ENCODE measurements at places on chromosomes 6 and 20.
A peak's percentile ranks its signal among the peaks of the same experiment; 100 is the strongest.

- DNase-seq = no peak
These were observed 96.8 kb upstream of the ATXN1 start for GRCh38 chr6:16857969-16858592.

- DNase-seq = no peak
These were observed 83.5 kb downstream of the DHX35 start for GRCh38 chr20:39045676-39046075.

GRCh38 chr20:5214826-5215225 is 88.0 kb downstream of the CDS2 start:
- no peak for DNase-seq

GRCh38 chr6:151723152-151723551 is 84.3 kb upstream of the ESR1 start:
- no peak for DNase-seq

- DNase-seq = no peak
These were observed 11.3 kb upstream of the BFSP1 start for GRCh38 chr20:17542481-17542880.

GRCh38 chr6:132198040-132198439 is 203.2 kb downstream of the MOXD1 start:
- DNase-seq = no peak

DNA sequence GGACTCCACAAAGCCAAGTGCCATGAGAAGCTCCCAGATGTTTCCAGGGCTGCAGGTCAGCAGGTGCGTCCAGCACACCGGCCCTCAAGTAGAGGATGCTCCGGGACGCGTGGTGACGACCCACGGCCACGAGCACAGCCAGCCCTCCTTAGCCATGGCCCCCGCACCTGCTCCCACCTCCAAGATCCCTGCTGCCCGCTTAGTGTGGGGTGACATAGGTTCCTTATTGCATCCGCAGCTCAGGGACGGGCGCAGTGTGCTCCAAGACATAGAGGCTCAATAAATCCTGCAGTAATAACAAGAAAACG is 138.1 kb upstream of the RPS6KA2 start:
- DNase-seq = no peak

DNA sequence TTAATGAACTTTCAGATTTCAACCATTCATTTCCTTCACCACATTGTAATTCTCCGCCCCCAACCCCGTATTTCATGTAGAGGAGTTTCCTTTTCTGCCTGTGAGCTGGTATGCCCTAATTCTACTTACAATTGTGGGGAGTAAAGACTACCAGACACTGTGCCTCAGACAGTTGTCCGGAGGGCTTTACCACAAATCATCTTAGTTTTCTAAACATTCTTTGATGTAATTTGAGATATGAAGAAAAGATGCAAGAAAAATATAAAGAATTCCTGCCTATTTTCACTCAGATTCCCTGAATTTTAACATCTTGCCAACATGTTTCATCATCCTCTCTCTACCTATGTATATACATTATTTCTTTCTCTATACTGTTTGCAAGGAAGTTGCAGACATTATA is 28.3 kb upstream of the LOC128125822 start:
- DNase-seq = no peak

DNA sequence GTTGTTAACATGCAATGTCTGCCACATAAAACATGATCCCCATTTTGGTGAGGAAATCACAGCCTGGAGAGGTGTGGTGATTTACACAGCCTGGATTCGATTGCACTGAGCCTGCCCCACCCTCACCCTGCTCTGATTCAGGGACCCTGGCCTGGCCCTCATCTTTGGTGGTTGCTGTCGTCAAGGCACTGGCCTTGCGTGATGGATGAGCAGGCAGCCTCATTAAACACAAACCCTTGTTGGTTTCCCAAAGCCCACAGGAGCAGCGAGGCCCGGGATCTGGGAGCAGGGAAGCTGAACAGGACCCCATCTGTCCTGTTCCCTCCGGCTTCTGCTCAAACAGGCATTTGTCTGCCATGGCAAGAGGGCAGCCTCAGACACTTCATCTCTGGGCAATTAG is 70.8 kb downstream of the CHMP4B start:
- DNase-seq = no peak

- no peak for DNase-seq
These were observed 25.0 kb downstream of the SLC22A1 start for GRCh38 chr6:160146454-160147145.

GRCh38 chr6:22575190-22575589 is 5.8 kb downstream of the HDGFL1 start:
- DNase-seq = no peak

DNA sequence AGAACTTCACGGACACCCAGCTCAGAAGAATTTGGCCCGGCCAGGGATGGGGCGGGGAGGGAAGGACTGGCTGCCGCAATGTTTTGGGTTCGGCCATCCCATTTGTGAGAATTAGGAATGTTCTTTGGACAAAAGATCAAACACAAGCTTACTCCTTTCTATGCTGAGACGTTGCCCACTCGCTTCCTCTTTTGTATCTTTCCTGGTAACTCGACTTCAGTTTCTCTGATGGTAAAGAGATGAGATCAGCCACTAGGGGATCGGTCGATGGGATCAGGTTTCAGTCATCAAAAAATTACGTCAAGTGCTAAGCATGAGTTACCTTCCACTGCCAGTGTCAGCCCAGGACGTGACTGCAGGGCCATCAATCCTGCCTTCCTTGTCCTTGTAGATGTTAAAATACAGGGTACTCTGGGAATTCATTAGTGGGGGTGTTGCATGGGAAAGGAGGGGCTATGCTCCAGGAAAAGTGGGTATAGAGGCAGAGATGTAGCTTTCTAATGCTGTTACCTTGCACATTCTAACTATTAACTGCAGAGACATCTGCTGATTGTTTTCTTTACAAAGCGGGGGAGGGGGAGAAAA is 190.2 kb downstream of the TSHZ2 start:
- DNase-seq = no peak

- no peak for DNase-seq
These were observed 215.6 kb downstream of the QKI start for GRCh38 chr6:163630096-163630495.

DNA sequence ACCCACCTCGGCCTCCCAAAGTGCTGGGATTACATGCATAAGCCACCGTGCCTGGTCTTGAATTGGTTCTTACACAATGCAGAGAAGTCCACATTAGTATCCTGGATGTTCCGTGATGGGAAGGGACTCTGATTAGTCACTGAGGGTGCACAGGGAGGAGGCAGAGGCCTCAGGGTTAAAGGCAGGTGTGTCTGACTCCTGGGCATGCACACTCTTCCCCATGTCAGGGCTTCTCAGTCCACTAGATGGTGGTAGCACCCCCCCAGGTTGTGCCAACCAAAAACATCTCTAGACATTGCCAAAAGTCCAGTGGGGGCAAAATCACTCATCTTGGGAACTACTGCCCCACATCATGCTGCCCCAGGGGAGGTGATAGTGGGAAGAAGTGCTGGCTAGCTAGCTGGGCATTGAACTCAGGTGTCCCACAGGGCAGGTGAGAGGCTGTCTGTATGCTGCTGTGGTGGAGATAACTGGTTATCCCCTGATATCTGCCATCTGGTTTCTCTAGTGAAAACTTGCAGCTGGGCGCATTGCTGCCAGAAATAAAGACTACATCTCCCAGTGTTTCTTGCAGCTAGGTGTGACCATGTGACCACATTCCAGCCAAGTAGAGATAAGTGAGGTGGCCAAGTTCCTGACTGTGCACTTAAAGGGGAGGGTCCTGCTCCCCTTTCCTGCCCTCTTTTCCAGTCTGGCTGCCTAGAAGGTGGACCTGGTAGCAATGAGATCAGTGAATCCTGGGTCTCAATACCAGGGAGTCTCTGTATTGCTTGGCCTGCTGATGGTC is 8.4 kb upstream of the NSFL1C start:
- DNase-seq = no peak

- no peak for DNase-seq
These were observed 125.3 kb upstream of the SPTLC3 start for GRCh38 chr20:12883507-12883885.

- DNase-seq = no peak
These were observed 260.0 kb downstream of the C6orf118 start for GRCh38 chr6:165049362-165049761.

- no peak for DNase-seq
These were observed 25.3 kb downstream of the ANKS1A start for GRCh38 chr6:34914358-34914757.

DNA sequence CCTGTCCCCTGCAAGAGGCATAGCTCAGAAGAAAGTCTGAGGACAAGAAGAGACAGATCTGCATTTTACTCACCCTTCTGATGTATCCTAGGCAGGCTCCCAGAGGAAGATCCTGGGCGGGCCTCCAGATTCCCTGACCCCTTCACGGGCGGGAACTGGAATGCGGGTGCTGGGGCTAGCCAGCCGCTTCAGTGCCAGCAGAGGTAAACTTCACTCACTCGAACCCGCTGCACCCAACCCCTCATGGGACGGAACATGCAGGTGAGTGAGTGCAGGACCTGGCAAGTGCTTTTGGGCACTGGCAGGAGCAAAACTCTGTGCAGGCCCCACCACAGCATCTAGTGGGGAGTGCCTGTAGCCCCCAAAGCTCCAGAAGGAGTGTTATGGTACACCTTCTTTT is 171.8 kb downstream of the MMS22L start:
- DNase-seq = no peak

DNA sequence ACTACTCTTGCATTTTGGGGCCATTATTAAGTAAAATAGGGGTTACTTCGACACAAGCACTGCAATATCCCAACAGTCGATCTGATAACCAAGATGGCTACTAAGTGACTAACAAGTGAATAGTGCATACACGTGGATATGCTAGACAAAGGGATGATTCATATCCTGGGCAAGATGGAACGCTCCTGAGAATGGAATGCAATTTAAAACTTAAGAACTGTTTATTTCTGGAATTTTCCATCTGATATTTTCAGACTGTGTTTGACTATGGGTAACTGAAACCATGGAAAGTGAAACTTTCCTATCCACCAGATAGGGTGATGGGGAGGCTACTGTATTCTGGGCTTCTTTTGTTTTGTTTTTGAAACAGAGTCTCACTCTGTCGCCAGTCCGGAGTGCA is 66.5 kb downstream of the ILRUN start:
- no peak for DNase-seq

GRCh38 chr6:127206531-127207095 is 60.1 kb upstream of the RNF146 start:
- no peak for DNase-seq

- DNase-seq = peak; percentile 42
These were observed 118.1 kb downstream of the CEBPB start for GRCh38 chr20:50308513-50309279.

- no peak for DNase-seq
These were observed 67.0 kb upstream of the SIRPA start for GRCh38 chr20:1827974-1828785.

DNA sequence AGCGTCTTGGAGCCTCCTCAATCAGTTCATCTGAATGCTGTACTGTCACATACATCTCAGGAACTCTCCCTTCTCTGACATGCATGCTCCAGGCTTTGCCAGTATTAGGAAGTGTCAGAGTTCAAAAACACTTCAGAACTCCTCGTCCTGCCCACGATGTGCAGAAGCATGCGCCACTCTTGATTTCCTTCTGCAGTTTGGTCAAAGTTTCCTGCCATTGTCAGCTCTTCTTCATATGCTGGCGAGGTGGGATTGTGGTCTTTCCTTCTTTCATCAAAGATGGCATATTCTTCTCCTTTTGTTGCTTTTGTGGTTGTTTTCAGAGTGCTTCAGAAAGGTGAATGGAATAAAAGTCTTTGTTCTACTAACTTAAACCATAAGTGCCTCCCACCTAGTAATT is 21.0 kb downstream of the SLC13A3 start:
- no peak for DNase-seq

GRCh38 chr20:35355372-35355771 is 56.4 kb downstream of the UQCC1 start:
- no peak for DNase-seq

DNA sequence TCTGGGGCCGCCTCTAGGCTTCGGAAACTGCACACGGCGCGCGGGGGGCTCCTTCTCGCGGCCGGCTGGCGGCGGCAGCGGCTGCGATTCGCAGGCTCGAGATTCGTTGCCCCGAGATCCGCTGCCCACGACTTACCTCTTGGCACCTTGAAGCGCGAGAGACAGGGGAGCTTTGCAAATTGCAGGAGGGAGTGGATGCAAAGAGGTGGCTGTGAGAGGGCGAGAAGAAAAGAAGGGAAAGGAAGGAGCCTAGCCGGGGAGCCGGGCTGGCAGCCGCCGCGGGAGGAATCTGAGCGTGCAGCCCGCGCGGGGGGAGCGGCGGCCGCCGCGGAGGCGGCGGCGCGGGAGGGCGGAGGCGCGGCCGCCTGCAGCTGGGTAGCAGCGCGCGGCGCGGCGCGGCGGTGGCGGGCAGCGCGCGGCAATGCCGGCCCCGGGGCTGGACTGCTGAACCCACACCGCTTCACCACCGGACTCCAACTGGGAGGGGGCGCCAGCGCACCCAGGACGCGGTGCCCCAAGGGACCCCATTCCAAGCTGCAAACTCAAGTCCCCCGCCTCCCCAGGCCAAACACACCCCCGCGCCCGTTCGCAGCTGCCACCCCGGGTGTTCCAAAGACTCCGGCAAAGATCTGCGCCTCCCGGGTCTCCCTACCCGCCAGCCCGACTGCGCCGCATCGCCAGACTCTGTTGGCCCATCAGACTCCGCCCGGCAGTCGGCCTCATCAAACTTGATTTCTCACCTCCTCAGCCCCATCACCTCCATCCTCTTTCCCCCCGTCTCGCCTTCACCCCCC is 44.2 kb upstream of the SUPT3H start:
- peak; percentile 80 for DNase-seq

- DNase-seq = no peak
These were observed 847.0 kb downstream of the PHF3 start for GRCh38 chr6:64482631-64483030.

- no peak for DNase-seq
These were observed 92.9 kb upstream of the SYNDIG1 start for GRCh38 chr20:24376311-24377099.

- DNase-seq = no peak
These were observed 43.2 kb upstream of the GABRR1 start for GRCh38 chr6:89260310-89260709.

GRCh38 chr6:18100296-18100695 is 22.2 kb downstream of the NHLRC1 start:
- DNase-seq = no peak

DNA sequence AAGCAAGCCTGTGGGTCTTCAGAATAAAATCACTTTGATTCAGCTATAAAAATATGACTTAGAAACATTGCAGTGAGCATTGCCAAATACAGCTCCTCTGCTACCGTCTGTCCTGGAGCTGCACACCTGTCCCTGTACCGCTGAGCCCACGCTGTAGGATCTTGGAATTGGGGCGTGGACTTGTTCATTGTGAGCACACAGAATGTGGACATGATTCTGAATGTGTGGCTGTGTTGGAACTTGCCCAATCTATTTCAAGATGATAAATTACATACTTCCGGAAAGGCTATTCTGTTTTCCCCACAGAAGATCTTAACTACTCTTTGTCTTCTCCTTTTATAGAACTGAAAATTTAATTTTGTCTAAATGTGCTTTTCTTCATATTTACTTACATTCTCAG is 107.3 kb downstream of the UST start:
- DNase-seq = no peak

Measured in Peyer's patch (tissue), 4 donors.